ENCODE measurements at places on chromosomes 2 and 18.

DNA sequence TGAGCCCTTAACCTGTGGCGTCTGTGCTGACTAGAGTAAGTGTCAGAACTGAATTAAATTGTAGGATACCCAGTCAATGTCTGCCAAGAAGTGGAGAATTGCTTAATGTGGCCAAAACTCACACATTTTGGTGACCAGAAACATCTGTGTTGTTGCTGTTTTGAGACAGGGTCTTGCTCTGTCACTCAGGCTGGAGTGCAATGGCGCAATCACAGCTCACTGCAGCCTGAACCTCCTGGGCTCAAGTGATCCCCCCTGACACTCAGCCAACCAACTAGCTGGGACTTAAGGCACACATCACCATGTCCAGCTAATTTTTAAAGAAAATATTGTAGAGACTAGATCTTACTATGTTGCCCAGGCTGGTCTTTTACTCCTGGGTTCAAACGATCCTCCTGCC is 34.4 kb upstream of the RTN4 start:
- no peak for DNase-seq

DNA sequence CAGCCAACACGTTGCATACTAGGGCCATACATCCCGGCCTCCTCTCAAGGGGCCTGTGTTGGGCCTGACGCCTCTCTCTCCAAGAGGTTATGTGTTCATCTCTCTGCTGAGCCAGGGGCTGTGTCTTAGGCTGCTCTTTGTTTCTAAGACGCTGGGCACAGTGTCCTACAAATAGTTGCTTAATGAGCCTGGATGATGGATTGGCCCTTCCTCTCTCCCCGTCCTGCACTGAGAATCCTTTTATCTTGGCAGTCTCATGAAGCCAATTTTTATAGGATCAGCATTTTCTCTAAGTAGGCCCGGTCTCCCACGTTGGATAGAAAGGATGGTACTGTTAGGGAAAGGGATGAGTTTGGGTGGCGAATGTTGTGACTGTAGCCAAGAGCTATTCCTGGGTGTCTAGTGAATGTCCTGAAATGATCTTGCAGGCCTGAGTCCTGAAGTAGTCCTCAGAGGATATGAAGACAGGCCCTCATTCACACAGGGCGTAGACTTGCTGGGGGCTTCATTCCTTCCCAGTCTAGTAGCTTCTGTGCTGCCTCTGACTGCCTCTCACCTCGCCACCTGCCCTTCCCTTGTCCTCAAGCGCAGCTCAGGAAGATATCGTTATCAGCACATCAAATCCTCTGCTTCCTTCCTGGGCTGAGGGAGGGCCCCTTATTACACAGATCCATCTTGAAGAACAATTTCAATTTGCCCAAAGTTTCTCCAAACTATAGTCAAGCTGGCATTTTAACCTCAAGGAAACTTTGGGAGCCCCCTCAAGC is 8.8 kb downstream of the LBH start:
- DNase-seq, result no peak

DNA sequence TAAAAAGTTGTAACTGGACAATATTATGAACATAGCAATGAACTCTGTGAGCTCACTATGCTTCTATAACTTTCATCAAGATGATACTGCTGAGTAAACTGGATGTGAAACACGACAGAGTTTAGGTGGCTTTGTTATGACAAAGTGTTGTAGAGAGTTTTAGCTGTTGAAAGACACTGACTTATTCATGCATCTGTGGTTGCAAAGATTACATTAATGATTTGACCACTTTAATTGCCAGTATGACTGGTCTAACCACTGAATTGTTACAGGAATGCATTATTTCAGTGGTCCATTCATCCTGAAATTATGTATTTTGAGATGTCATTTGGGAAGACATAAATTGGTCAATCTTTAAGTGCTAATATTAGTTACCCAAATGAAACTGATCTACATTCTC is 117.9 kb downstream of the SPHKAP start:
- no peak for DNase-seq

- DNase-seq, result no peak
Observed at GRCh38 chr2:168895771-168896170, 5.3 kb upstream of the G6PC2 start.

DNA sequence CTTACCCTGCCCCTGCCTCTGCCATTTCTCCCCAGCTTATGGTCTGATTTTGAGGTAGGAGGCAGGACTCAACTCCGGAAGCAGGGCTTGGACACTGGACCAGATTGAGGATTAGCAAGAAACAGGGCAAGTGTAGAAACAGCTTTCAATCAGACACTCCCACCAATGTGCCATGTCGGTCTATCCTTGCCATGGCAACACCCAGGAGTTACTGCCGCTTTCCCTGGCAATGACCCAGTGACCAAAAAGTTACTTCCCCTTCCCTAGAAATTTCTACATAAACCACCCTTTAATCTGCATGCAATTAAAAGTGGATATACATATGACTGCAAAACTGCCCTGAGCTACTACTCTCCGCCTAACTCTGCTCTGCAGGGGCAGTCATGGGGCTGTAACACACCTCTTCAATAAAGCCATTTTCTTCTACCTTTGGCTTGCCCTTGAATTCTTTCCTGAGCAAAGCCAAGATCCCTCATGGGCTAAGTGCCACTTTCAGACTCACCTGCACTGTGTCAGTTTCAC is 156.7 kb downstream of the LPIN1 start:
- DNase-seq, result no peak

DNA sequence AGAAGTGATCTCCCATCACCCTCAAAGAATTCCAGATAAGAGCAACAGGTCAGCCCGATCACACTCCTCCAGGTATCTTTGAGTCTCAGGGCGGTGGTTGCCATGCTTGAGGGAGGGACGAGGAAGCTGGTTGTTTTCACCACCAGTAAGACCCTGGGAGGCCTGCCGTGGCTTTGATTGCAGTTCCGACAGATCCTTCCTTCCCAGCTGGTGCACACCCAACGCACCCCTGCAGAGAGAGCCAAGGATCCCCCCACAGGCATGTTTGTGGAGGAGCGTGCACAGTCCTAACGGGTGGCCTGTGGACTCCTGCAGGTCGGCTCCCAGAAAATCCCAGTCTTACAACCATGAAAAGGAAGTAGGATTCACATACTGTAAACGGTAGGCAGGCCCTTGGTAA is 13.8 kb upstream of the ZNF236 start:
- no peak for DNase-seq

- no peak for DNase-seq
Observed at GRCh38 chr2:214069254-214069653, 341.6 kb upstream of the VWC2L start.

- no peak for DNase-seq
Observed at GRCh38 chr18:45044787-45045186, 364.1 kb downstream of the SETBP1 start.

- no peak for DNase-seq
Observed at GRCh38 chr18:59606193-59607077, 90.8 kb downstream of the CCBE1 start.

DNA sequence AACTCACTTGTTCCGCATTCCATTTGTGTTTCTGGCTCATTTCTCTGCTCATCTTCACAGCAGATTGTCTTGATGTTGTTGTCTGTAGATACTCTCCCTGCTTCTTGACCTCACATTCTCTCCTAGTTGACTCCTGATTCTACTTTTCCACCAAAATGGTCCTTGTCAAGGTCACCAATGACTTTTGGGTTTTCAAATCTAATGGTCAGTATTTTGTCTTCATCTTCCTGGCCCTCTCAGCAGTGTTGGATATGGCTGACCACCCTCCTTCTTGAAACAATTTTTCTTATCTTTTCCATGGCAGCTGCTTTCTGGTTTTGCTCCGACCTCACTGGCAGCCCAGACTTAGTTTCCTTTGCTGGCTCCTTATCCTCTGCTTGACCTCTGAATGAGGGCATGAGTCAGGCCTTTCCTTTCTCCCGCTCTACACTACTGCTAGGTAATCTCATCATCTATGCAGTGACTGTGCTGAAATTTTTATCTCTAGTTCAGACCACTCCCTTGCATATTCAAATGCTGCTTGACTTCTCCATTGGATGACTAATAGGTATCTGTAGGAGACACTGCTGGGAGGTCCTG is 386.6 kb upstream of the SPRED2 start:
- DNase-seq, result no peak

DNA sequence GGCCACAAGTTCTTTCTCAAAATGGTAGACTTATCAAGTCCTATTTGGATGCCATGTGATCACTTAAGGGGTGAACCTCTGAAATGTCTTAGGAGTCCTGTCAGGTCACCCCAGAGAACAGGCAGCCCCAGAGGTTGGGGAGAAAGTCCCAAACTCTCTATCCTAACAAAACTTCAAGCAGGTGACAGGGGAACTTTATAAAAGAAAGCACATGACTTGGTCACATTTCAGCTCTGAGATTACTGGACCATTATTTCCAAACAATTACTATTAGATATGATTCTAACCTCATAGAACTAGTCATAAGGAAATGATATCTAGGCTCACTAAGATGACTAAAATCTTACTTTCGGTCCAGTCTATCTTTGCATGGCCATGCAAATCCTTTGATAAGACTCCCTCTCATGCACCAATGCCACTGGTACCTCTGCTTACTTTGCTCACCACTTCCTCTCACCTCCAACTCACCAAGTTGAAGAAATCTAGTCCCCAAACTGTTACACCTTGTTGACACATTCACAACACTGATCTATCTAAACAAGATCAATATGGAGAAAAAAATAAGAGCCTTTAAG is 107.0 kb downstream of the GALNT14 start:
- no peak for DNase-seq

- no peak for DNase-seq
Observed at GRCh38 chr2:38421274-38422056, 44.4 kb upstream of the ATL2 start.

GRCh38 chr2:2642906-2643890 is 312.1 kb upstream of the MYT1L start:
- no peak for DNase-seq

DNA sequence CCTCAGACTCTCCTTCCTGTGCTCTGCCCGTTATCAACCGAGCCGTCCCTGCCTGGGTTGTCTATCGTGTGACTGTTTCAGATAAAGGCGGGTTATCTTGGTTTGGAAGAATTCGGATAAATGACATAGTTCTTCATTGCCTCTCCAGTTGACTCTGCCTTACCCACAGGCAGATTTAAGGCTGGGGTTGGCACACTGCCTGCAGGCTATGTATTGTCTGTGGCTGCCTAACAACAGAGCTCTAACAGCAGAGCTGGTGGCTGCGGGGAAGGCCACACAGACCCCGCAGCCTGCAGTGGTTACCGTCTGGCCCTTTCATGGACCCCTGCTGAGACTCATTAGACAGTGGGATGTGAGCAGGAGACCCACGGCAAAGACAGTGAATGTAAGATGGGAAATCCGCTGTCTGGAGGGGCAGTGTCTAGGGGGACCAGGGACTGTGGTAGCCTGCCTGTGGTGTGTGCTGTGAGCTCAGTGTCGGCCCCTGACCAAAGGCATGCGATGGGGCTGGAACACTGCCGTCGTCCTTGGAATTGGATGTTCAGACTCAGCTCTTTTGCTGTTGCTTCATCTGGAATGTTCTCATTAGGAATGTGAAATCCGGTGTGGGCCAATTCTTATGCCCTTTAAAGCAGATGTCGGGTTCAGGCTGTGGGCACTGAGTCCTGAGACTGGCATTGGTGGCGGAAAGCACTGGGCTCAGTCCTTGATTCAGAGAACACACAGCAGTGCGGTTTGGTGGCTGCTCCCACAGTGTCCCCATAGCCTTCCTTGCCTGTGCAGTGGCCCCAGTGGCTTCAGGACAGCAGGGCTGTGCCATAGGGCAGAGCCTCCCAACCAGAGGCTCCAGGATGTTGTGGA is 44.5 kb downstream of the SH3RF3 start:
- no peak for DNase-seq

DNA sequence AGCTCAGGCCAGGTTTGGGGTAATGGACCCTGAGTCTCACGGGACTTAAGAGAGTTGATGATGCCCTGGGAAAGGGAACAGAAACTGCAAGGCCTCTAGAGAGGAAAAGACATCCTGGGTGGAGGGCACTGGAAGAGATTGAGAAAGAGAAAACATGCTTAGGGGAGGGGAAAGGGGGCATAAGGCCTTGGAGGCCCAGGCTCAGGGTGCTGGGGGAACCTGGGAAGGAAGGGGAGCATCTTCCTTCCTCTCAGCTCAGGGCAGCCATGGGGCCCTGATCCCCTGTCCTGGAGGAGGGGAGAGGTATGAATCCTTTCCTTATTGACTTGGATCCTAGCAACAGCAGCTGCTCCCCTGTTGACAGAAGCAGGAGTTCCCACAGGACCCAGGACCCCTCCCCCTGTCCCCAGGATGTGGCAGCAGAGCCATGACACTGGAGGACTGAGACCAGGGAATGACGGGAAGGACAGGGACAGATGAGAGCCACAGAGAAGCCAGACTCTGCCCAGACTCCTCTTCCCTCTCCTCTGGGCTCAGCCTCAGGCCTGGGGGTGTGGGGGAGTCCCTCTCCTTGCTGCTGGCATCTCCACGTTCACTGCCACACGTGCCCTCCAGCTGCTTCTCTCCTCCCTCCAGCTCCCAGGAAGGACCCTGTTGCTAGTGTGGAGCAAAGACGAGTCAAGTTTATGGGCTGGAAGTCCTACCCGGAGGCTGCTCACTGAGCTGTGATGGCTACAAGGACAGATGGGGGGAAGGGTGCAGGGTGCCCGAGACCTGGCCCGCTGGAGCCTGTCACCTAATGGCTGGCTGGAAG is 815 bp downstream of the GPBAR1 start:
- no peak for DNase-seq

GRCh38 chr2:96856776-96857666 is 795 bp downstream of the ANKRD39 start:
- DNase-seq, result no peak

- no peak for DNase-seq
Observed at GRCh38 chr2:152492911-152493310, 157.9 kb downstream of the FMNL2 start.

- DNase-seq, result no peak
Observed at GRCh38 chr2:172704072-172704936, 31.3 kb upstream of the RAPGEF4 start.

GRCh38 chr2:230944123-230944653 is 19.1 kb upstream of the GPR55 start:
- no peak for DNase-seq

DNA sequence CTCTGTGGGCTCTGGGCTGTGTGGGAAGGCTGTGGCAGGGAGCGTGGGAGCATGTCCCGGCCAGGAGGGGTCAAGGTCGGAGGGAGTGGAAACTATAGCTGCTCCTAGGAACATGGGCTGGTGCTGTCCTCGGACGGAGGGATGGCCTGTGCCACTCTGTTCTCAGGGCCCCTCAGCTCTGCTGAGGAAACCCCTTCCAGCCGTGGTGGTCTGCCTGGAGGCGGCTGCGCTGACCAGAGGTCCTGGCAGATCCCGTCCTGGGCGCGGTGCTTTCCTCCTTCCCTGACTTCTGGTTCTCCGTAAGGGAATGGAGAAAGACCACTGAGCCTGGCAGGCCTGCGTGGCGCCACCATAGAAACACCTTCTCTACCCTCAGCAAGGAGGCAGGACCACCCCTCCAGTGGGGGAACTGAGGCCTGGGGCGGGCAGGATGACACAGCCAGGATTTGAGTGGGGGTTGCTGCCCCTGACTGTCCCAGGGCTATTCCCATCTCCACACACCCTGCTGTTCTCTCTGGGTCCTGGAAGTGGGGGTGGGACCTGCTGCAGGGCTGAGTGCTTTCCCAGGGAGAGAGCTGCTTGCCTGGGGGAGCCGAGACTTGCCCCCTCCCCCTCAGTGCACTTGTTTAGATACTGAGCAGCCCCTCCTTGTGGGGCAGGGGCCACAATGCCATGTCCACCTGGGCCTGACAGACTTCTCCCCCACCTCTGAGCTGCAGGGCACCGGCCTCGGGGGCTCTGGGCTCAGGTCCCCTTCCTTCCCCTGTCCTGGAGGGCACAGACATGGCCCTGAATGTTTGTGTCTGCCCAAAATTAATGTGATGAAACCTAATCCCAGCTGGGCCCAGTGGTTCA is 301.0 kb upstream of the HS6ST1 start:
- no peak for DNase-seq
